ENCODE measurements at places on chromosomes 1 and 21.

GRCh38 chr1:29709704-29710280 is 473.5 kb downstream of the PTPRU start:
- no peak for DNase-seq

- no peak for DNase-seq
Measured at GRCh38 chr1:79531790-79532189, 525.3 kb upstream of the ADGRL4 start.

- DNase-seq = no peak
Measured at GRCh38 chr1:58699011-58699762, 675 bp downstream of the MYSM1 start.

GRCh38 chr1:210437111-210437510 is 108.4 kb downstream of the HHAT start:
- DNase-seq = no peak

DNA sequence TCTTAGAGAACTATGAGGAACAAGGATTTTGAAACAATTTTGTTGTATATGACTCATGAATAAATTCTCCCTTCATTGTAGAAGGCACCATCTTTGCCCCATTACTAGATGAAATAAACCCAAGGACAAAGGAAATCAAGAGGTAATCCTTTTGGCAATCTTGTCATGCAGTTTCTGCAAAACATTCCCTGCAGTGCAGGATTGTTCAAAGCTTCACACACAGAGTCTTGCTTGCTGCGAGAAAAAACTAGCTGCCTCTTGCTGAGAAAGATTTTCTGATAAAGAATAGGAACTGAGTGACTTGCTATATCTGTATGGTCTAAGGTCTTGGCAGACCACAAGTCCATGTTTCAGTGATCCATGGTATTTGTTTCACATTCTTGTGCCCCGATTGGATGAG is 657.4 kb upstream of the ADGRL4 start:
- DNase-seq = no peak

GRCh38 chr1:46948629-46949416 is 7.5 kb upstream of the CYP4A11 start:
- DNase-seq = no peak
